HT-29 (cell line): ENCODE measurements at places on chromosomes 3 and 15.
A peak's percentile ranks its signal among the peaks of the same experiment; 100 is the strongest.

- DNase-seq = peak; percentile 56
Observed at GRCh38 chr15:39434751-39435238, 146.1 kb upstream of the THBS1 start.

DNA sequence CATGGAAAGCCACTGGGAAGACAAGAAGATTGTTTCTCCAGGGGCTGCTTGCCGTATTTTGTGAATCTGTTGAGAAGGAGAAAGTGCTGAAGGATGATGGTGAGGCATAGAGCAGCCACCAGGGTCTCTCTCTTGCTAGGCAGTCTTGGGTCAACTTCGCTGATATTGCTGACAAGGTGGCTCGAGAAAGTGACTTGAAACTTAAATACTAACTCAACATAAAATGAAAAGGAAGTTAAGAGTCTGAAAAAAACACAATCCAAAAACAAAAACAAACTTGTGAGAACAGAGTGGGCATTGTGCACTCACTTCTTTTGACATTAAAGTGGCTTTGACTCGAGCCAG is 90.1 kb downstream of the CHST2 start:
- DNase-seq = no peak

DNA sequence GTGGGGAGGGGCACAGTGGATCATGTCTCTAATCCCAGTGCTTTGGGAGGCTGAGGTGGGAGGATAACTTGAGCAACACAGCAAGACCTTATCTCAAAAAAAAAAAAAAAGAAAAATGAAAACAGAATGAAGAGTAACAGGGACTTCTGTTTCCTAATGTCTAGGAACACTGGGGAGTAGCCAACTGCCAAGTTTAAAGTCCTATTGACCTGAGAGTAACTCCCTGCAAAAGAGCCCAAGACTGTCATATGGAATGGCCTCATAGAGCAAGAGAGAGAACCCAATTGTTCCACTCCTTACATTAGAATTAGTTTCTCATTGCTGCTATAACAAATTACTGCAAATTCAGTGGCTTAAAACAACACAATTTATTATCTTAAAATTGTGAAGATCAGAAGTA is 881.4 kb upstream of the ROBO1 start:
- no peak for DNase-seq

DNA sequence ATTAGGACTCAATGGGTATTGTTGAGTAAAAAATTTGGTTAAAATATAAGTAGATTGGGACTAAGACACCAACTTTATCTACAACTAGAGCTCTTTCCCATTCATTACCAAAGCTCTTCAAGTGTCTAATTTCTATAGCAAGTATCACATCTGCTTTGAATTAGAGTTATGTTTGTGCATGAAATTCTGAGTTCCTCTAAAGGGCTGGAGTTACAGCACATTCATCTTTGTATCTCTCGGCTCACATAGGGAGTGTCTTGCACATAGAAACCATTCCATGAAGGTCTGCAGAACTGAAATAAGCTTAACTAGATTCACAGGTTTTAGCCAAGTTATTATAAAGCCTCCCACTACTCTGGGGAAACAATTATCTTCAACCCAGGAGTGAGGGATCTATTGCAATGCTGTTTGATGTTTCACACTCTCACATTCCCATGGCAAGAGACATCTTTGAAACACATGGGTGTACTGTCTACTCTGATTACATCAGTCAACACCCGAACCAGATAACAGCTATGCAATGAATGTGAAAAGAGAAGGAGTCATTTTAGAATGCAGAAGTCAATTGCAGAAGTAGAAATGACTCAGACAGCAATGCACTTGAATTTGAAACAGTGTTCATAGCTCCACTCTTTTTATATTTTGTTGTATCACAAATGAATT is 93.1 kb upstream of the KBTBD8 start:
- DNase-seq = no peak

DNA sequence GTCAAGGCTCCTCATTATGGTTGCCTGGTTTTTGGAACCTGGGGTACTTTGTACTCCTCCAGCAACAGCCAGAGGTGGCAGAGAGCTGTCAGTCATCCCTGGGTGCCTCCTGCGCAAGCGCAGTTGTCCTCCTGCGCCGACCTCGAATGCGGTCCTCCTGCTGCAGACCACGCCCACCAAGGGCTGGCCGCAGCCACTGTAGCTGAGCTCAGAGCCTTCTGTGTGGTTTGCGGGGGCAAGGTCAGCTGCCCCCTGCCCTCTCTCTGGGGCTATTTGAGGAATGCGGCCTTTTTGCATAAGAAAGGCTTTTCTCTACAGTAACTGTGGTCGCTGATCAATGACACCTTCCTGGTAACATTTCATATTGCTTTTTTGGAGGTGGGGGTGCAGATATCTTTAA is 131.3 kb upstream of the SNRPN start:
- no peak for DNase-seq

GRCh38 chr3:25895443-25895842 is 105.6 kb downstream of the OXSM start:
- no peak for DNase-seq

- DNase-seq = no peak
Observed at GRCh38 chr3:156434921-156435320, 120.0 kb downstream of the SSR3 start.

DNA sequence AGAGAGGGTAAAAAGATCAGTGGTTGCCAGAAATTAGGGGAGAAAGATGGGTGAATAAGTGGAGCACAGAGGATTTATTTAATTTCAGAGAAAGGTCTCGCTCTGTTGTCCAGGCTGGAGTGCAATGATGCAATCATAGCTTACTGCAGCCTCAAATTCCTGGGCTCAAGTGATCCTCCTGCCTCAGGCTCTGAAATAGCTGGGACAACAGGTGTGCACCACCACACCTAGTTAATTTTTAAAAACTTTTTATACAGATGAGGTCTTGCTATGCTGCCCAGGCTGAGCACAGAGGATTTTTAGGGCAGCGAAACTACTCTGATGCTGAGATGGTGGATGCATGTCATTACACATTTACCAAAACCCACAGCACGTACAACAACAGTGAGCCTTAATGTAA is 20.9 kb upstream of the TLE3 start:
- no peak for DNase-seq

DNA sequence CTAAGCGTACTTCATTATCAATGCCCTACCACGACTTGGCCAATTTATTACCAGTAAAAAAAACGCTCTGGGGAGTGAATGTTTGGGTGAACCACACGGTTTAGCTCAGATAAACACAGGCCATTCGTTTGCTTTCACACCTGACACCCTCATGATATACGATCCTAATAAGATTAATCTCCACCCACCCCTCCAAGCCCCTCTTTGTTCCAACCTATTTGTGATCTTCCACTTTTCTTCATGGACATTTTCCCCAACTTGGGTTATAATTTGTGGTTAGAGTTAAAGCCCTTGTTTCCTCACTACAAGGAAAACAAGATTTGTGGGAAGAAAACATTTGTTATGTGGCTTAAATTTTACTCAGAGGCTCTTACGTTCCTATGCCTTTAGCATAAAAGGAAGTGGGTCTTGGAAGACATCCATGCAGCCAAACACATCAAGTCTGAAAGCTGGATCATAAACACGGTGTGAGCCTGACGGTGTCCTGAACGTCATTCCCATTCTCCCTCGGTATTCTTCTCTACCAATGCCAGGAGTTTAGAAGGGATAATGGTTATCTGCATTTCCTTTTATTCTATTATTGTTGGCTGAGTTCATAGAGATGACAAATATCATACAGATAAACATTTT is 518.9 kb downstream of the NR2F2 start:
- no peak for DNase-seq

DNA sequence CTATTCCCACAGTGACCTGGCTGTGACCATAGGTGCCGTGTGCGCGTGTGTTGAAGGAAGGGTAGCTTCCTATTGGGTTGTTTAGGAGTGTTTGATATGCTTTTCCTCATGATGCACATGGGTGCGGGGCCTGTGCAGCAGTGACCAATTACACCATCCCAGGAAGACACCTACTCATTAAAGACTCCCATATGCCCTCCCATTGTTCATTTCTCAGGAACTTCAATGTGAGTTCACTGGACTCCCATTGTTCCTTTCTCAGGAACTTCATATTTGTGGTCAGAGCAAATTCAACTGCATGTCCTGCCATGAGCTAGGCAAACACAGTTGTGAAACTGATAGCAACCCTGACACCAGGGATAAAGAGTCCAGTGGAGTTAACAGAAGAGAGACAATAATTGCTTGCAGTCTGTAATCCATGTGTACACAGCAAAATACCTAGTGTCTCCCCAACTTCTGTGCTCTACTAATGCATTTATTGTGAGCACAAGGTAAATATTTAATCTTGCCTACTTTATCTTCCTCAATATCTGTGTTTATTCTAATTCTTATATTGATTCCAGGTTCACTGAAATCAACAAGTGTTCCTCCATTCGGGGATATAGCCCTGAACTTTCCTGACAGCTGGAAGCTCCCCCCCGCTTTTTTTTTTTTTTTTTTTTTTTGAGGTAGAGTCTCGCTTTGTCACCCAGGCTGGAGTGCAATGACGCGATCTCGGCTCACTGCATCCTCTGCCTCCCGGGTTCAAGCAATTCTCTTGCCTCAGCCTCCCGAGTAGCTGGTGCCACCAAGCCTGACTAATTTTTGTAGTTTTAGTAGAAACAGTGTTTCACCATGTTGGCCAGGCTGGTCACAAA is 57.5 kb upstream of the GCNT3 start:
- DNase-seq = peak; percentile 97

- no peak for DNase-seq
Observed at GRCh38 chr3:157166561-157166960, 6.6 kb upstream of the CCNL1 start.

GRCh38 chr3:104245261-104245660 is 1121.4 kb upstream of the ALCAM start:
- no peak for DNase-seq

DNA sequence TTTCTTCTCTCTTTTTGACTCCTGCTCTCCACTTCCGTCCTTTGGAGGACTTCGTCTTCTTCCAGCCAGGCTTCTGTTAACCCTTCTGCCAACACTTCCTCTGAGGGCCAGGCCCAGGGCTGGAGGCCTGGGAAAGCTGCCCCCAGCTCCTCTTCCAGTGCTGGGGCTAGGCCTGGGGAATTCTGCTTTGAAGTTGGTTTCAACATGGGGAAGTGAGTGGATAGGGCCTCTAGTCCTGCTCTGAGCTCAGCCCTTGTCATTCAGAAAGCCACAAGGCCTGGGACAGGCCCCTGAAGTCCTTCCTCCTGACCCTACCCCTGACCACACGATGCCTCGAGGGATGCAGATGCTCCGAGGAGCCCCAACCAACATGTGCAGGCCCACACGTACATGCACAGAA is 53.9 kb upstream of the HERC1 start:
- no peak for DNase-seq

- no peak for DNase-seq
Observed at GRCh38 chr15:81859737-81860516, 185.9 kb downstream of the MEX3B start.

- no peak for DNase-seq
Observed at GRCh38 chr3:7650466-7650865, 789.6 kb downstream of the GRM7 start.

DNA sequence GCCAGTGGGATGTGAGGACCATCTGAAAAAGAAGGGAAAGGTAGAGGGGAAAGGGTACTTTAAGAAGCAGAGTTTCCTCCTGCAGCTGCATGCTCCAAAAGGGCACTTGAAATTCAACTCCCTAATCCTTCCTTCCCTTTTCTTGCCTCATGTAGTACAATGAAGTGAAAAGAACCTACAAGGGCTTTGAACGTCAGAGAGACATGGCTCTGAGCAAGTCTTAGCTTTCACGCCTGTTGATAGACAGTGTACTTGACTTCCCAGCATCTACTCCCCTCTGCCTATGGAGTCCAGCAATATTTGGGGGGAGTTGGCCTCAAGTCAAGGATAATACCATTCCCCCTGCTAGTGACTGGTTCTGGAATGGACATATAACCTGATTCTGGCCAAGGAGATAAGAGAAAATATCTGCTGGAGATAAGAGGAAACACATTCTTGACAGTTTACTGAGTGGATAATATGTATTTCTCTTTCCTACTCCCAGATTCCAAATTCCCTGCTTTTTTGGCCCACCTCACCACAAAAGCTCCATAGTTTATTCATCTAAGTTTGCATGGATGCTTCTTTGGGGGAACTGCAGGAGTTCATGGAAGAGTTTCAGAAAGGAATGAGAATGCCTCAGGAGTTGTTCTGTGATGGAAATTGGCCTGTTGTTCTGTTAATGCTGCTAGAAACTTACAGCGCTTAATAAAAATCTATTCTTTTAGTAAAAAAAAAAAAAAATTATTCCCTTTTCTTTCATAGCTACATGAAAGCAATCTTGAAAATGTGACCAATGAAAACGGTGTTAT is 193.0 kb upstream of the TPM1 start:
- no peak for DNase-seq

DNA sequence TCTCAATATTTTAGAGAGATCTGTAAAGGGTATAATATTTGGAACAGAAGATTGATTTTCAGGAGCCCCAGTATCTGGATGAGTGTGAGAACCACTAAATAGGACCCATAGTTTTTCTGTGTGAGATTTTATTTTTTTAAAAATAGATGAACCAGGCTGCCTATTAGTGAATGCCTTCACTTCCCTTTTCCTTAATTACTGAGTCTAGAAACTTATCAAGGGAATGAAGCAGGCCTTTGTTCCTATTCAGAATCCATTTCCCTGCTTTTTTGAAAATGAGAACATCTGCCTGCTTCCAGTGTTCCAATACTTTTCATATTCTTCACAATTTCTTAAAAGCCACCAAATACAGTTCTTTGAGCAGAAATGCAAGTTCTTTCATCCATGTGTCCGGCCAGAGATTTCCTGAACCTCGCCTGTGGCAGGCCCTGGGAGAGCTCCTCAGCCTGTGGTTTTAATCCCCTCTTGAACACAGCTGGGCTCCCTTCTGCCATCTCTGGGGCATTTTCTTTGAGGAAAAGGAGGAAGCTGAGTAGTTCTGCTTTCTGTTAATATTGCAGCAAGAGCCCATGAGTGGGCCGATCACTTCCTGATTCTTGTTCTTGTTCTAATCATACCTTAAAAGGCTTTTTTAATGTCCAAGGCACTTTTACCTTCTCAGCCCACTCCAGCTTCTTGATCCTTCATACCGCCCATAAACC is 4.7 kb downstream of the EHD4 start:
- no peak for DNase-seq

- peak; percentile 19 for DNase-seq
Observed at GRCh38 chr3:151443583-151443982, 17.3 kb downstream of the IGSF10 start.

- DNase-seq = no peak
Observed at GRCh38 chr15:58087871-58088270, 22.4 kb upstream of the ALDH1A2 start.

GRCh38 chr3:50227390-50228183 is 8.4 kb upstream of the GNAI2 start:
- peak; percentile 86 for DNase-seq

- no peak for DNase-seq
Observed at GRCh38 chr3:13277196-13277813, 142.8 kb downstream of the NUP210 start.

GRCh38 chr15:44145495-44145894 is 49.6 kb downstream of the FRMD5 start:
- no peak for DNase-seq

GRCh38 chr15:37055481-37055880 is 44.9 kb downstream of the MEIS2 start:
- no peak for DNase-seq

DNA sequence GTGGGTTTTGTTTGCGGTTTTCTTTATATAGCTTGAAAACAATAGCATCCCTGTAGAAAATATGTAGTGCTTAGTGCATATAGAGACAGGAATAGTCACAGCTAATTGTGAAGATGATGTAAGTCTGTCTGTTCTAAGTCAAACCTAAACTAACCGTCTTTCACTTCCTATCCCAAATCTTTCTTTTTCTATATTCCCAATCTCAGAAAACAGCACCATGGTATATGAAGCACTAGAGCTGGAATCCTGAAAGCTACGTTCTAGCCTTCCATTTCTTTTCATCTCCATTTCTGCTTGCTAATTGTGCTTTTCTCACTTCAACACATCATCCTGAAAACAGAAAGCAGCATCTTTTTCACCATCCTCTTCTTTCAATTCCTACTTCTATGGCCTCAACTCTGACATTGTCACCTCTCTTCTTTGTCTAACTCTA is 1235.5 kb downstream of the ROBO2 start:
- no peak for DNase-seq
